NCI-H1092 treated with DMSO at 0.1 percent for 48 hours (cell line): ENCODE measurements at places on chromosomes 7 and 10.

GRCh38 chr10:129784291-129784690 is 179.8 kb downstream of the EBF3 start:
- DNase-seq = no peak

- no peak for DNase-seq
These were observed 73.7 kb upstream of the ABCB5 start for GRCh38 chr7:20541608-20542349.

- DNase-seq = no peak
These were observed 57.4 kb downstream of the SKIDA1 start for GRCh38 chr10:21468086-21468485.

- DNase-seq = peak; percentile 72
These were observed 64.1 kb downstream of the PHTF2 start for GRCh38 chr7:77862691-77863090.

GRCh38 chr7:47571331-47572093 is 10.4 kb downstream of the TNS3 start:
- DNase-seq = peak; percentile 94

DNA sequence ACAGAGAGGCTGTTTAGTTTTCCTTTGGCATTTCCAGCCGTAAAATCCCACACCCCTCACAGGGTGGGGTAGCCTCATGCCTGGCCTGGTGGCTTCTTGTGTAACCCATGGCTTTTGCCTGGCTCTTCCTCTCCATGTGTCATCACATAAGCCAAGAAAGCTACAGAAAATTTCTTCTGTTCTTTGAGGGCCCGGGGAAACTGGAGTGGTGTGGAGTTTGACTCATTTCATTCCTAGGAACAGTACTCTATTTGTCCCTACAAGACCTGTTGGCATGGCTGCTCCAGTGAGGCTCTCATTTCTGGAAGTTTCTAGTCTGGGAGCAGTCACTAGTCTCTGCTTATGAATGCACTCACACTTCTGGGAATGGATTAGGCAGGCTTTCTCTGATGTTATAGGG is 523.9 kb downstream of the SUGCT start:
- no peak for DNase-seq

DNA sequence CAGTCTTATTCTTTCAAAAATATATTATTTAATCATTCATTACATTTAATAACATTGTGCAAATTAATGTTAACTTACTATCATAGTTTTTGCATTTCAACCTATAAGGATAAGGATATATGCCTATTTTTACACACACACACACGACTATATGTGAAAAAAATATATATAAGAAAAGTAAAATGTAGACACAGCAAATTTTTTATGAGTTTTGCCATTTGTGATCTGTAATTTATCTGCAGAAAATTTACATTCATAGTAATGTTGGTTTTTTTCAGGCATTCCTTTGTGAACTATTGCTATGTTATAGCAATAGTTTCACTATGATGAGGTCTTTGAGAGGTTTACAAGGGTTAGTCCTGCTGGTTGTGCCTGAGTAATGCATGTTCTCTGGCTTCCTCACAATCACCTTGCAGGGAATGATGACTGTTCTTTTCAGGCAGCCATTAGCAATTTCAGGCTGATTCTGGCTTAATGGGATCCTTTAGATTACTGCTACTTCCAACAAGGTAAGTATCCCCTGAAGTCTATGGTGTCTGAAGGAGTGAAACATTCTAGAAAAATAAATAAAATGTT is 183.7 kb upstream of the CDK1 start:
- no peak for DNase-seq

DNA sequence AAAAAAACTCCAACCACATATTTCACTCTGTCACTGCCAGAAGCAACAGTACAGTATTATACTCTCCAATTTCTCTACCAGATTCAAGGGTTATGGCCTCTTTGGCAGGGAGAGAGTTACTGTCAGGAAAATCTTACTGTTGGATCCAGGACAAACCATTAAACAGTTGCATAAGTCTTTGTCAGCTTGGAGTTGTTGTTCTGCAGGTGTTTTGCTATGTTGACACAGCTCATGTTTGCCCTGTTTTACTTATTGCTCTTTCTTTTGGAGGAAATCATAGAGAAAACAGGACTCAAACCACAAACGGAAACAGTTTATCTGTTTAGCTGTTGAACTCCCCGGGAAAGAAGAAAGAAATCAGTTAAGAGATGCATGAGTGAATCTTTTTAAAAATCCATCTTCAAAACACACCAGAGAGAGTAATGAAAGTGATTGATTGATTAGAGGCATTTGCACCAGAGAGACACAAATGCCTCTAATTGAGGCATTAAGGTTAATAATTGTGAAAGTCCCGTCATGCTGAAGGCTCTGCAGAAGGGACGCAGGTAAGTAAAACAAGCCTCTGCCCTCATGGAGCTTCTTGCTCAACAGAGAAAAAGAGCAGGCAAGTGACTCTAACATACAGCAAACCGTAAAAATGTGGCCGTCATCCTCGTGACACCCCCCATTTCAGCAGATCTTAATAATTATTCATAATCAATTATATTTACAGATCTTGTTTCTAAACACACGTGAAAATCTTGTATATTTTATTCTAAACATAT is 38.7 kb upstream of the ARHGAP21 start:
- no peak for DNase-seq

- DNase-seq = no peak
These were observed 268.4 kb downstream of the TCERG1L start for GRCh38 chr10:131043039-131043691.

- DNase-seq = no peak
These were observed 765.1 kb downstream of the SUGCT start for GRCh38 chr7:40899636-40900507.

DNA sequence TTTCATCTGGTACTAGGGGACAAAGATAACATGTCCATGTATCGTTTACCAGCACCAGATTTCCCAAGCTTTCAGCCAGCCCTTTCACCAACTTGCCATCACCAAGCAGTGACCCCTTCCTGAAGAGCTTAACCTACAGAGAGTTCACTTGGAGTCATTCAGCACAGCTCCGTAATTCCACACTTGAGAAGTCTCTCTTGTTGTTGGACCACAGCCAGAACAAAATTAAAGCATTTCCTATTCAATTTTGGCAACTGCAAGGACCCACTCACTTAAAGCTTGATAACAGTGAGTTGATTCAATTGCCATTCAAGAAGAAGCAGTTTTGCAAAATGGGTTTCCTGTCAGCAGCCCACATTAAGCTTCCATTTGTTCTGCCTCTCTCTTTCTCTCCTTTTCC is 88.5 kb upstream of the LRRTM3 start:
- DNase-seq = no peak

DNA sequence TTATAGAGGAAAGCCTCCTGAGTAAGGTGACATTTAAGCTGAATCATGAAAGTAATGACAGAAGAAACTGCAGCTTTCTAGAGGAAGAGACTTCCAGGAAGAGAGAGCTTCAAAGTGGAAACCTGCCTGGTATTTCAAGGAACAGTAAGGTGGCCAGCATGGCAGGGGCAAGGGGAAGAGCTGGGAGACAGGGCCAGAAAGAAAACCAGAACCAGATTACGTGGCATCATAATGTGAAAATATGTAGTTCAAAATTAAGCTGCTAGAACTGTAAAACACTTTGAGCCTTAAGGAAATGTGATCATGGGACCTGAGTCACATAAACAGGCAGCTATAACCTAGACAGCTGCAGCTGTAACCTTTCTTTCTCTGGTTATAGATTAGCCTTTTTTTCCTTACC is 238.0 kb upstream of the FOXK1 start:
- no peak for DNase-seq

GRCh38 chr7:98866351-98866750 is 3.5 kb downstream of the TMEM130 start:
- DNase-seq = no peak

DNA sequence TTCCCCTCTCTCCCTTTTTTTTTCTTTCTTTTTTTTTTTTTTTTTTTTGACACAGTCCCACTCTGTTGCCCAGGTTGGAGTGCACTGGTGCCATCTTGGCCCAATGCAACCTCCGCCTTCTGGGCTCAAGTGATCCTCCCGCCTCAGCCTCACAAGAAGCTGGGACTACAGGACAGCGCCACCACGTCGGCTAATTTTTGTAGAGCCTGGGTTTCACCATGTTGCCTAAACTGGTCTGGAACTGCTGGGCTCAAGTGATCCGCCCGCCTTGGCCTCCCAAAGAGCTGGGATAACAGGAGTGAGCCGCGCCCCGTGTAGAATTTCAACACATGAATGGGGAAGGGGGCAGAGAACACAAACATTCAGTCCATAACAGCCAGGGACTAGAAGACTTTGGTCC is 2.6 kb upstream of the SP4 start:
- DNase-seq = no peak

GRCh38 chr7:134991469-134992339 is 5.4 kb downstream of the AGBL3 start:
- no peak for DNase-seq
